Bronchial epithelial cell (primary cell): ENCODE measurements at places on chromosomes 7 and 10.

GRCh38 chr10:131972474-131973071 lies 9.2 kb downstream of the BNIP3 start:
- DNase-seq = no peak

- no peak for DNase-seq
Measured at GRCh38 chr7:97001656-97002554, 3.4 kb upstream of the DLX6 start.

DNA sequence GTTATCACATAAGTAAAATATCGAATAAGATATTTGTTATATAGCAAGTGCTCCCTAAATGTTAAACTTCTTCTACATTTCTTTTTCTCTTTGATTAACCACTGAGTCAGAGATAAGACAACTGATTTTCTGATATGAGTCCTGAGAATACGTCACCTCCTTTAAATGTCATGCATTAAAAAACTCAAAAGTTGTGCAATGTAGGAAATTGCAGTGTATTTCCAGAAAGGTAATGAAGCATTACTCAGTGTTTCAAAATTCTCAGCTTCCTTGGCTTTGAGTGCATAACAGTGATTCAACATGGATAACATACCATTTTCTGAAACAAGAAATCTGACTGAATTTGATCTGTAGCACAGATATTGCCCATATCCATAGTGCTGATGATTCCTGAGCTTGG lies 155.8 kb downstream of the BMPER start:
- peak; percentile 98 for DNase-seq

DNA sequence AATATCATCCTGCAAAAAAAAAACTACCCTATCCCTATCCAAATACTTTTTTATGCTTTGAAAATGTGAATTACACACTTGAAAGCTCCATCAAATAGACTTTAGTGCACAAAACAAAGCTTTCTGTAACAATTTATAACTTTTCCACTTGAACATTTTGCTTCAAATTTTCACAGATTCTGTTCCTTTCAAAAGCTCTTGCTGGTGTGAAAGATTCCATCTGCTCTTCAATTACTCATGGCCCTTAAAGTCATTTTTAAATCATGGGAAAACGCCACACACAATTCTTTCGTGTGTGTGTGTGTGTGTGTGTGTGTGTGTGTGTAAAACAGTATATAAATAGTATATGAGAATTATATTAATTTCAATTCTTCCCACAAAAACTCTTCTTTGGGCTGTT lies 167.5 kb downstream of the PRPF18 start:
- DNase-seq = no peak

GRCh38 chr7:85074992-85075391 lies 111.9 kb downstream of the SEMA3D start:
- DNase-seq = no peak

GRCh38 chr10:130138479-130138866 lies 2.3 kb downstream of the GLRX3 start:
- DNase-seq = peak; percentile 100

- no peak for DNase-seq
Measured at GRCh38 chr7:94782777-94783176, 124.6 kb upstream of the PPP1R9A start.

DNA sequence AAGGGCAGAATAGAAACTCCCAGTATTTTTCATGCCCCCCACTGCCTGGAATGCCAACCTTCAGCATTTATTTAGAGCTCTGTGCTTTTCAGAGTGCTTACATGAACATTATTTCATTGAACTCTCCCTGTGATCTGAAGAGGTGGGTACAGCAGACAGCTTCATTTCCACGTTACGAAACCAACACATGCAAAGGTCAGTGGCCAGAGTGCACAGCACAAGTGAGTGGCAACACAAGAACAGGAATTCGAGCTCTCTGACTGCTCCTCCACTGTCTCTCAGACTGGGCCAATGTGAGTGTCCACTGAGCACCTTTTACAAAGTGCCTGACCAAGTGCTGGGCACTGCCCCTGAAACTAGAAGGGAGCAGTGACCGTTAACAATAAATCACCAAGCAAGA lies 162.9 kb downstream of the GLI3 start:
- DNase-seq = no peak

- DNase-seq = no peak
Measured at GRCh38 chr10:14378387-14378960, 47.8 kb upstream of the FRMD4A start.

DNA sequence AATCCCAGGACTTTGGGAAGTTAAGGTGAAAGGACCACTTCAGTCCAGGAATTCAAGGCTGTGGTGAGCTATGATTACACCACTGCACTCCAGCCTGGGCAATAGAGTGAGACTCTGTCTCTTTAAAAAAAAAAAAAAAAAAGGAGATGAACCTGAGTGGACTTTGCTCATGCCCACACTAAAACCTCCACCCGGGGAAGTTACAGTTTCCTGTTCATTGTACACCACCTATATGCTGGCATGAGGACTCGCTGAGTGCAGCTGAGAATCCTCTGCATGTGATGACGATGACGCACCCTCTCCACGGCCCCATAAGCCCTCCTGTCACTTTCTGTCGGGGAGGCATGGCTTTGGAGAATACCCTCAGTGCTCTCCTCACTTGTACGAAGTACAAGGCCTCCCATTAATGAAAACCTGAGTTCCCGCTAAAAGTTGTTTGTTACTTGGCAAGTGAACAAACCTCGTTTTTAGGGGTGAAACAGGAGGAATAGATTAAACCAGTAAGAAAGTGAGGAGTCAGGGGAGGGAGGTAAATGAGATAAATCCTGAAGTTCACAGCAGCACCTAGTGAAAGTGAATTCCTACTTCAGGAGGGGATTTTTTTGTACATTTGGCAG lies 15.9 kb downstream of the TMEM176B start:
- DNase-seq = no peak

GRCh38 chr7:116436305-116436826 lies 63.2 kb upstream of the CAV2 start:
- DNase-seq = no peak

DNA sequence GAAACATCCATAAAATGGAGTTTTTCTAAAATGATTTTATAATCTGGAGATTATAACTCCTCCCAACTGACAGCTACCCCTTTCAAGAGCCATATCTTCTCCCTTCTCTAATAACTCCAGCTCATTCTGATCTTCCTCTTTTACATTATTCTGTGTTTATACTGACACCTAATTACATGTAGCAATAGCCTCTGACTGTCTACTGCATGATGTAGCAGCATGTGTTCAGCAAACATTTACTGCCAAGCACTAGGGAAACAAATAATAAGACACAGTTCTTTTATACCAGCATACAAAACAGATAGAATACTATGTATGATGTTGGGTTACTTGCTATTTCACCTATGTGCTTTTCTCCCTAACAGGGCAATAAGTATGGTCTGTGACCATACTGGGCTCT lies 20.7 kb downstream of the RBM28 start:
- no peak for DNase-seq

- DNase-seq = no peak
Measured at GRCh38 chr7:106866298-106867281, 1.5 kb downstream of the PIK3CG start.
